NCI-H510A treated with DMSO at 0.1 percent for 48 hours (cell line): ENCODE measurements at places on chromosomes 6 and 20.

DNA sequence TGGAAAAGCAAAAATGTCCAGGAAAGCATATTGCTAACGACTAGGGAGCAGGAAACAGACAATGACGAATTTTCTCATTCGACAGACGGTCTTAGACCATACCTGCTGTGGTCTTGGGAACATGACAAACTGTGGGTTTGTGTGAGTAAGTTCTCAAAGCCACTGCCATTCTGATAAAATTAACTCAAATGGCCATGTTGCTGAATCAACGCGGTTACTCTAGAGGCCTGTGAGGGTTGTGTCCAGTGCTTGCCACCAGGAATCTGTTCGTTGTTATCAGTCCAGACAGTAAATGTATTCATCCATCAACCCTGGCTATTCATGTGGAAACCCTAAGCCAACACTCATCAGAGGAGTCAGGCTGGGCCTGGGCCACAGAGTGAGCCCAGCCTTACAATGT lies 124.3 kb downstream of the MYLK4 start:
- no peak for DNase-seq

DNA sequence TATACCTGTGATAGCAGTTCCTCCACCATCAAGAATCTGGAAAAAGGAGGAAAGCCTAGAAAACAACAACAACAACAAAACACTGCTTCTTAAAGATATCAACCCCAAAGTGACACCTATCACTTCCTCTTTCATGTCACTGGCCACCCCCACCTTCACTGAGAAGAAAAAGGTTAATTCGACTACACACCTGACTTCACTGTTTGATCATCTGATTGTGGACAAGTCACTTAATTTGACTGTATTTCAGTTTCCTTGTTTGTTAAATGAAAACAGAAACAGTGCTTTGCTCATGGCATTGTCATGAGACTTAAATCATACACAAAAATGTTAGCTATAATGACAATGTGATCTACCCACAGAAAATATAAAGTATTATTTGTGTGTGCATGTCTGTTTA lies 280.6 kb upstream of the SULF2 start:
- DNase-seq: no peak

DNA sequence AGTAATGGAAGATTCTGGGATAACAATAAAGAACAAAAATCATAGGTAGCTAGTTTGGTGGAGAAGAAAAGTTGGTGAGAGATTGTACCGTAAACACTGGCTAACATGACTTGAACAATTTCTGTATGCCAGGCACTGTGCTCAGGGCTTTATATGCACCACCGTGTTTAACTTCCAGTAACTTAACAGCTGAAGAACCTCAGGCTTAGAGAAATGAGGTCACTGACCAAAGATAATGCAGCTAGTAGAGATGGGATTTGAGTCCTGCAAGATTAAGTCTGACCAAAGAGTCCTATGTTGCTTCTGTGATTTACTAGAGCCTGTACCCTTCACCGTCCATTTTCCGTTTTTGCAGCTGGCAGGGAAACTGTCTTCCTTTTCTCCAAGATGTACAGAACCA lies 2.7 kb downstream of the CSTF1 start:
- DNase-seq: no peak

- DNase-seq: no peak
These were observed 798 bp downstream of the DSP start for GRCh38 chr6:7542065-7542873.

GRCh38 chr6:33595001-33595846 lies 15.1 kb upstream of the BAK1 start:
- DNase-seq: no peak

GRCh38 chr6:166850677-166851076 lies 105.7 kb downstream of the RNASET2 start:
- no peak for DNase-seq

DNA sequence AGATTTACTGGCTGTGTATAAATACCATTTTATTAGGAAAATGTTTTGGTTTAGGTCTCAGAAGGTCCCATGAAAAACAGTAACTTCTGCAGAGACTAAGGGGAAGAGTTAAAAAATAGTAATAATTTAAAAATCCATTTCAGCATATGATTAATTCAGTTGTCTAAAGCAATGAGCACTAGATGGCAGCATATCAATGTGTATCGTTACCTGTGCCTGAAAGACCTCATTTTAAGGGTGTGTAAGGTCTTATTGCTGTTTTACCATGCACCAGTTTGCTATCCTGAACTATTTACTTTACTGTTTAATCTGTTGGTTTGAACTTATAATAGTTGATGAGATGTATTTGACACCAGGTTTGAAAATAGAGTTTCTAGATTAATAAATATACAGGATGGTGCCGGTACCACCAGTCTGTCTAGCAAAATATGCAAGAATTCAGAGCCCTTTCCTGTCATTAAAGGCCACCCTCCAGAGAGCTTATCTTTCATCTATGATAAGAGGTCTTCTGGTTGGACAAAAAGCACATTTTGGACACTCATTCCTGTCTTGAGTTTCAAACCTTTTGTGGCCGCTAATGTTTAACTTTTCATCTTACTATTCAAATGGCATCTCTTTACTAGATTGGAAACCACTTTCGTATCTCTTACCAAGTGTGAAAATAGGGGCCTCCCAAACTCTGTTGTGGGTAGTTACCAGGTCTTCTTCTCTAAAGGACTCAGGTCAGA lies 8.9 kb upstream of the AHI1 start:
- DNase-seq: peak; percentile 24

GRCh38 chr6:159720708-159721107 lies 6.6 kb upstream of the WTAP start:
- no peak for DNase-seq

GRCh38 chr6:56806368-56806767 lies 148.5 kb upstream of the BEND6 start:
- DNase-seq: no peak

- DNase-seq: no peak
These were observed 5.8 kb downstream of the GZF1 start for GRCh38 chr20:23367770-23368169.

DNA sequence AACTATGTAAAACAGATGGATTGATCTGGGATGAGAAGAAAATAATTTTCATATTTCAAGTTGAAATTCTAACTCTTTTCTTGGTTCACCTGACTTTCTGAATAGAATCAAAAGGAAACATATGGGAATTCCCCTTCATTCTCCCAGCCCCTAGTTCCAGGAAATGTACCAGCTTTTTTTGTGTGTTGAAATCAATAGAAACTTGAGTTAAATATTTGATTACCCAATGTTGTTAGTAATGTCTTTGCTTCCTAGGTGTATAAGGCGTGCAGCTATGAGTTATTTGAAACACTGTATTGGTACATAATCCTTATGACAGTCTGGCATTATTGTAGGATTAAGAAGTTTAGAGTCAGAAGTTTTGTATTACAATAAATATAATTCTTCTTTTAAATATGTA lies 21.5 kb downstream of the VNN2 start:
- DNase-seq: no peak

DNA sequence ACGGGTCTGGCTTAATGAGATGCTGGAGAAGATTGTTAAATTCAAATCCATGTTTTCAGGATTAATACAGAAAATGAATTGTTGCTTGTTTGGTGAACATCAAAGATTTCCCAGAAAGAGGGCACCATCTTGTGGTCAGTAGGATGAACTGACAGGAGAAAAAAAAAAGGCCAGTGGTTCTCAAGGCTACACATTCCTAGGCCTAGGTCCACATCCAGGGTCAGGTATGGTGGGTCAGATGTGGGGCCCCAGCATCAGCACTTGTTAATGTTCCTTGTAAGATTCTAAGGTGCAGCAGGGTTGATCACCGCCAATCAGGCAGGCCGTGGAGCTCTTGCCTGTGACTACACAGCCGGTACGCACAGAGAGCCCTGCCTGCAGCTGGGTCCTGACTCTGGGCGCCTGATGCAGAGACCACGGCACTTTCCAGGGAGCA lies 34.0 kb upstream of the FOXO3 start:
- no peak for DNase-seq

GRCh38 chr6:17392978-17393891 lies at the start of gene CAP2:
Gene CAP2 (plus strand): TSS chr6:17393595. CDS start chr6:17421556, 27,961 bp downstream.
- DNase-seq: no peak

- no peak for DNase-seq
These were observed 87.8 kb upstream of the ASCC3 start for GRCh38 chr6:100968949-100969348.

- no peak for DNase-seq
These were observed 451.5 kb upstream of the CITED2 start for GRCh38 chr6:139825935-139826374.

DNA sequence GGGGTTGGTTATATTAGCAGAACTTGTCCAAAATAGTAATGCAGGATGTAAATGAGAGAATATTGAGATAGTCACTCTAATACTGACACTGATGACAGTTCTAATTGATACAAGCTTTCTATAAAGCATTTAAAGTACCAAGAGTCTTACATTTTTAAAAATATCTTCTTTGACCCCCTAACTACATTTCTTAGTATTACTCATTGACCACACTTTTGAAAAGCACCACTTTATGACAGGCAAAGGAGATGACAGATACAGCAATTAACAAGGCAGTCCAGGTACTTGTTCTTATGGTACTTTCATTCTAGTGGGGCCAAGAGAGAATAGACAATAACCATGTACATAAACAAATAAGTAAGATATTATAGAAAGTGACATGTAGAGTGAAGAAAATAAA lies 139.4 kb upstream of the EYA4 start:
- DNase-seq: no peak

- DNase-seq: no peak
These were observed 68.5 kb upstream of the TENT5A start for GRCh38 chr6:81820980-81821379.

GRCh38 chr20:51591871-51592270 lies 49.4 kb upstream of the NFATC2 start:
- no peak for DNase-seq

DNA sequence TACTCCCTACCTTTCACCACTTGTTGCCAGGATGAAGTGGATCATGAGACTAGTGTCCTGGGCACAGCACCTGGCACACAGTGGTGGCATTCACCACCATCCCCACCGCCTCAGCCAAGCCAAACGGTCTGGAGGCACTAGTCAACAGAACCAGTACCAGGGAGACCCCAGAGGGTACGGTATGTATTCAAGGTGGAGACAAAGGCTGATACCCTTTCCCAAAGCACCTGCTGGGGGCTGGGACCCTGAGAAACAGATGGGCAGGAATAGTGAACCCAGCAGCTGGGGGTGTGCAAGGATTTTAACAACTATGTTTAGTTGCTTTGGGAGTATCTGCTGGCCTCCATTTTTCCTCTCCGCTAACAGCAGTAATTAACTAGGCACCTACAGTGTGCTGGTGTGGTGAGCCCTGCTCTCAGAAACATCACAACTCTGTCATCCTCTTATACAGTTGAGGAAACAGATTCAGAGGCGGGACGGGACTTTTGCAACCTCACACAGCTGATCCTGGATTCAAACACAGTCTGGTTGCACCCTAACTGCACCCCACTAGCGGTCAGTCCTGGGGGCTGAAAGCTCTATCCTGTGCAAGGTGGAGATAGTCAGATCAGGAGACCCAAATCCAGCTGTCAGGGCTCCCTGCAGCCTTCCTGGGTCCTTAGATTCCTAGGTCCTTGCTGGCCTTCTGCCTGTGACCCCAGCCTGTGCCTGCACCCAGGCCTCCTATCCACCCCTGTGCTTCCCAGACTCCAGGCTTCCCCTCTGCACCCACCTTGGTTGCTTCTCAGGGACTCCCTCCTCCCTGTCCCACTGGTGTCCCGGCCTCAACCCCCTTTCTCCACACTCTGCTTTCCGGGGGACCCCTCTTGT lies 1.2 kb downstream of the SNTA1 start:
- no peak for DNase-seq

GRCh38 chr6:109998159-109998785 lies 20.2 kb downstream of the GPR6 start:
- no peak for DNase-seq

GRCh38 chr6:136969930-136970329 lies 47.8 kb downstream of the SLC35D3 start:
- DNase-seq: no peak

DNA sequence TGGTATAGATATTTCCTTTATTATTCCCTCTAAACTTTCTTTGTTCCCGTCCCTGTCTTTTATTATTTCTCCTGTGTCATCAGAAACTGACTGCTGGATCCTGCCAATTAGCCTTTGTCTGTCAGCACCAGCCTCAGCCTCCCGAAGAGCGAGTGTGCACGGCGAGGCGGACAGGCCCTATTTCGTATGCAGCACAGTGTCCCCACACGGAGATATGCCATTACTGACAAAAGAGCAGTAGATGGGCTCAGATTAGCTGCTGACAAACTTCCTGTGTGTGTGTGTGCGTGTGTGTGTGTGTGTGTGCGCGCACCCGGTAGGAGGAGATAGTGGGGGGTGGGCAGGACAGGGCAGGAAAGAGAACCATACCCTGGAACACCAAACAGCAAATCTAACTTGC lies 99.5 kb upstream of the ZFP64 start:
- DNase-seq: no peak

DNA sequence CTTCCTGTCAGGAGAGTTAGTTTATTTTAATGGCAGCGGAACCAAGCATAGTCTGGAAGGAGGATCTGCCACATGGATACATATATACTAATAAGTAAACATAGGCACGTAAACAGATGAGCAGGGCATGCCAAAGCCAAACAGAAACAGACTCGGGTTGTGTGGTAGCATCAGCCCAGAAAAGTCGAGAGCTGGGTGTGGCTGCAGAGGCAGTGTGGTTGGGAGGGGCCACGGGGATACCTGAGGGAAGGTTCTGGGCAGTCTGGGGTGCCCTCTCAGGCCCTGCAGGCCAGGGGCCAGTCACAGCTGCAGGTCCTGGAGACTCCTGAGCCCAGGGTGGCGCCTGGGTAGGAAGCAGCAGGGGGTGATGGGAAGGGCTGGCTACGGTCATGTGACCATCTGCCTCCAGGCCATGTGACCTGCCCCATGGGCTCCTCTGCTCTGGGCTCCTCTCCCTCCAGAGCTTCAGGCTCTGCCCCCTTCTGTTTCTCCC lies 42.8 kb upstream of the MRPS10 start:
- DNase-seq: no peak

GRCh38 chr6:21780141-21780540 lies 186.6 kb downstream of the SOX4 start:
- no peak for DNase-seq

DNA sequence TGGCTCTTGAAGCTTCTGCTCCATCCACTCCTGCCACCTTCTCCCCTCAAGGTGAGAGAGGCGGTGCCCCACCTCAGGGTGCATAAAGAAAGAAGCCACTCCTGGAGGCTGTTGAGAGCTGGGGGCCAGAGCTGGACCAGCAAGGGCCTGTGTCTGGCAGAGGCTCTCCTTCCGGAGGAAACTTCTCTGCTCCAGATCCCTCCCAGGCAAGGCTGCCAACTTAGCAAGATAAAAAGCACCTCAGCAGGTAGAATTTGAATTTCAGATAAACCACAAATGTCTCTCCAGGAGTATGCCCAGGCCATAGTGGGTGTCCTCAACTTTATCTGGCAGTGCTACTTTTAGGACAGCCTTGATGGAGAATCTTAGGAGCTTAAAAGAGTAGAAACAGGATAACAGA lies 13.8 kb downstream of the UNC93A start:
- no peak for DNase-seq

- no peak for DNase-seq
These were observed 87.6 kb upstream of the E2F3 start for GRCh38 chr6:20313960-20314530.

- DNase-seq: no peak
These were observed 31.5 kb upstream of the RIPOR2 start for GRCh38 chr6:24967211-24967610.

GRCh38 chr6:165747963-165748362 lies 84.9 kb upstream of the PDE10A start:
- DNase-seq: no peak
